Activated CD8-positive, alpha-beta memory T cell treated with anti-CD3 and anti-CD28 coated beads, Interleukin-2, amount 10 ng/mL, durations not matched to agents 7 days and 5 days (primary cell): ENCODE measurements at places on chromosomes 6 and 20.

GRCh38 chr6:4125500-4125899 lies 9.9 kb downstream of the ECI2 start:
- DNase-seq: no peak

- no peak for DNase-seq
These were observed 6.8 kb upstream of the KIAA1755 start for GRCh38 chr20:38267296-38267695.

- DNase-seq: no peak
These were observed 80.5 kb downstream of the SMPDL3A start for GRCh38 chr6:122869437-122870024.

DNA sequence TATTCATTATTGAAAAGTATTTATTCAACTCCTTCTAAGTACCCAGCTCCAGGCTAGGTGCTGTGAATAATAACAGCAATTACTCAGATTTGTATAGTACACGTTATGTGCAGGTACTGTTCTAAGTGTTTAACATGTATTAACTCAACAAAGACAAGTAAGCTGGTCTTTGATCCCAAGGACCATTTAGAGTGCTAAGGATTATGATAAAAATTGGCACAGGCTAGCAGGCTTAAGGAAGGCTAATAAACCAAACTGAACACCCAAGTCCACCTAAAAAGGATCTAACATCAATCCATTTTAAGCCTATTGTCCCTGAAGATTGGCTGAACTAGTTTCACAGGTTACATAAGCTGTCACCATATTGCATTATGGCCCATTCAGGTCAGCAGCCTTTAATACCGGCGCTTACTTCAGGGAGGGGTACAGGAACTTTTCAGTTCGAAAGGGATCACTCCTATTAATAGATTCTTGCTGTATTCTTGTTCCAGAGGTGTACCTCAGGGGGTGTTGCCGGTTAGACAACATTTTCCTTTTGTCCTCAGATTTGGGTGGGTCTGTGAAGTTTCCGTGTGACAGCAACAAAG lies 99.0 kb upstream of the GMDS start:
- DNase-seq: no peak

DNA sequence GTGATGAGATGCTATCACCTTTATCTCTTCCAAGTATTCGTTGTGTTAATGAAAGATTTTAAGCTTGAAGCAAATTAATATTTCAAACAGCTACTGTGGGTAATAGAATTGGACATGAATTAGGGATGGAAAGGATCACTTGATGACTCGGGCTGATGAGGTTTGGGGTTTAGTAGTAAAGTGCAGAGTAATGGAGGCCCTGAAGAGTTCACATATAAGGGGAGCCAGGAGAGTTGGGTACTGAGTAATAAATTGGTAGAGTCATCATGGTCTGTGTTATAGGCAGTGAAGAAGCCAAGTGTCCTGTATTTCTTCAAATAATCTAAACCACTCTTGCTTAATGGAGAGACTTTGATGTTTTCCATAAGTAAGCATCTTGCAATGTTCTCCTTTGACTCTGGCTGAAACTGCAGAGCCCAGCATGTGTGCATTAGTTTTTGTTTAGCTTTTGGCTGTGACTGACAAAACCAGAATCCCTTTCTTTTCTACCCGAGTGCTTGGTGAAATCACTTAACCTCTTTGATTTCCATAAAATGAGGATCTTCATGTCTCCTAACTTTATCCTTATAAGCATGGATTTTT lies 57.6 kb downstream of the L3MBTL3 start:
- DNase-seq: no peak

GRCh38 chr6:129491436-129491835 lies 218.5 kb downstream of the ARHGAP18 start:
- DNase-seq: no peak

GRCh38 chr6:119527231-119527578 lies 177.6 kb upstream of the MAN1A1 start:
- DNase-seq: no peak
